ENCODE measurements at places on chromosomes 16 and 17. TPM values are rescaled to one million over a fixed set of nuclear protein-coding genes. Genes with fewer than 3 reads are reported as not detected.

DNA sequence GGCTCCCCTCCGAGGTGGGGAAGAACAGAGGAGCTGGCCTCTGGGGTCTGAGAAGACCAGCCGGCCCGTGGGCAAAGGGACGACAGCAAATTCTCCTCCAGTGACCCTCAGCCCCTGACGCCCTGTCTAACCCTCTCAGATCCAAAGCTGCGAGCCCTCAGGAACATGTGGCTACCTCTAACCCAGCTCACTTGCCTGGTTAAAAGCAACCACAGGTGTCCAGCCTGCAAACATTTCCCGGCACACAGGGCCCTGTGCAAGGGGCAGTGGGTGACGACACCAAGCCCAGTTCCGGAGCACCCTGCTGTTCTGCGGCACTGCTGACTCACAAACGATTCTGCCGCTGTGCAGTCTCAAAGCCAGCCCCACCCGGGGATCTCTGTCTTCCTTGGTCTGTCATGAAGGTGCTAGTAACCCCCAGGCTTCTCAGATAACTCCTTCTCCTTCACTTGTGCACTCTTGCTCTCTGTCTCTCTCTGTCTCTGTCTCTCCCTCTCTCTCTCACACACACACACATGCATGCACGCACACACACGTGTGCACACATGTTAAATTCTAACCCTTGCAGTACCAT is 23.0 kb downstream of the WNT3 start:
- no peak for DNase-seq

DNA sequence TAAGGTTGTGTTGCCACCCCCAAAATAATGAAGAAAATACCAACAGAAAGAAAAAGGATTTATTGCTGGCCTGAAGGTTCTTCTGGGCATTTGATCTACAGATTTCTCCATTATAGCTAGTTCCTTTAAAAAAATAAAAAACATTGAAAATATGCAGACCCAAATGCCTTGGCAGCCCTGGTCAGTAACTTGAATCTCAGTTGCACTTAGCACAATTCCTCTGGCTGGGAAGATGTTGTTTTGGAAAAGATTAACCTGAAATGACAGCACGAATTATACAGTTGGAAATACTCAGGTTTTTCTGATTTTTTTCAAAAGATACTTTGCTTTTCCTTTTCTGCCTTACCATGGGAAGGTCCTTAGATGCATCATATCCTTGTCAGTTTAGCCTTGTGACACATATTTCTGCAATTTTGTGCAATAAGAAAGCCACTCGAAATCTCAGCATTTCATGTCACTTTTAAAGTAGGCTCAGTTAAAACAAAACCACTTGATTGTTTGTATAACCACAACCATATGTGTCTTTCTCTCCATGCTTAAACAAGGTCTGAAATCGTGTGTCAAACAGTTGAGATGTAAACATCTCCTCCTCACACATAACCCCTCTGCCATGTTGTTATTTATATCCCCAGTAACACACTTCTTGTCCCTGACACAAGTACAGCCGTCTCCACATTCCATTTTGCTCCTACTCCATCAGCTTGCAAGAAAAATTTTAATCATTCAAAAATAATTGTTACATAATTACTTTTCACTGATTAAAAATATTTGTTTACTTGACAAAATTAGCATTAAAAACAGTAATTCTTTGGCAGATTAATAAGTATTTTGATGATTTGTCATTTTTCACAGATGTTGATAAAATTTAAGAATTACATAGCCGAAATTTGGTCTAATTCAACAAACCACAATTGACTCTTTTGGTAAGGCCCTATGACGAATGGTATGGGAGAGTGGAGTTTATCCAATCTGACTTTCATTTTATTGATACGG is 61.1 kb downstream of the SIAH1 start:
- DNase-seq: no peak

DNA sequence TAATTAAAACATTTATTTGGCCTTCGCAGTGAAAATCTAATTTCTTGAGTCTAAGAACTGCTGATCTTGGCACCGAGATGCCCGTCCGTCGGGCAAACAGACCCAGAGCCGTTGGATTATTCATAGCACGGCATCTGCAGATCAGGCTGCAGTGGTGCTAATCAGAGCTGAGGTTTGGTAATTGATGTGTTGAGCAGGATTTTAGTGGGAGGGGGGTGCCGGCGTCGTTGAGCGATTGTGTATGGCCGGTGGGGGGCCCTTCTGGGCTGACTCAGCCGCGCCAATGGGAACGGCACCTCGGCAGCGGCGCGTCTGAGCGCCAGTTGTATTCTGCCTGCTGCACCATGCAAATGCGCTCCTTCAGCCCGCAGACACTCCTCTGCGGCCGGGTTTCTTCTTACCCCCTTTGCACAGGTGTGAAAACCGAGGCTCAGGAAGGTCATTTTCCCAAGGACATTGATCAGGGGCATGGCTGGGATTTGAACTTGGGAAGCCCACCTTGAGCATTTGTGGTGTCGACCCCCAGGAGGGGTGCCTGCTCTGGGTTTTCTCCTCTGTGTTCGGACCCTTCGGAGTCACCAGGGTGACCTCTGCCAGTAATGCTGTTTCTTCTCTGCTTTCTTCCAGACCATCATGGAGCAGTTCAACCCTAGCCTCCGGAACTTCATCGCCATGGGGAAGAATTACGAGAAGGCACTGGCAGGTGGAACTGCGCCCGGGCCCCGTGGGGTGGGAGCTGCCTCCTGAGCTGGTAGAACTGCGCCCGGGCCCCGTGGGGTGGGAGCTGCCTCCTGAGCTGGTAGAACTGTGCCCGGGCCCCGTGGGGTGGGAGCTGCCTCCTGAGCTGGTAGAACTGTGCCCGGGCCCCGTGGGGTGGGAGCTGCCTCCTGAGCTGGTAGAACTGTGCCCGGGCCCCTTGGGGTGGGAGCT is 18.4 kb downstream of the BAIAP2 start:
- no peak for DNase-seq

- no peak for DNase-seq
These were observed 4.0 kb downstream of the LIMD2 start for GRCh38 chr17:63695889-63696288.

DNA sequence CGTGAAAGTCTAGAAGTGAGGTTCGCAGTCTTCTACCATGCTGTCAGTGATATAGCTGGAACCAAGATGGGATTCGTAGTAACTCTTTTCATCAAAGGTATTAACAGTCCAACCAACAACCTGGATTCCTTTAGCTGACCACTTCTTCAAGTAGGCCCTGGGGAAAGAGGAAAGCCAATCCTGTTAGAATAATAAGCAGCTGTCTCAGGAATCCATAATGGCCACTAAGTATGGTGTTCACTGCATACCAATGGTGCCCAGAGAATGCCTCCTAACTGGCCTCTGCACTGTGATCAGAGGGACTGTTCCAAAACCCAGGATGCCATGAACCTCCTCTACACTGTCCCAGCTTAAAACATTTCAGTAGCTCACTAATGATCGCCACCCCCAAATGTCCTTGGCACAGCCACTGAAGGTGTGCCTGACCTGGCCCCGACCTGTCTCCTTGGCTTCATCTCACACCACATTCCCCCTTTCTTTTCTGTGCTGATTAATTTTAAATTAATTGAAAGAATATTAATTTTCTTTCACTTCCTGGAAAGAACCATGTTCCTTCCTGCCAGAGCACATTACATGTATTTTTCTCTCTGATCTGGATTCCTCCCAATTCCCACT is 18.3 kb downstream of the GDE1 start:
- no peak for DNase-seq

GRCh38 chr17:59876107-59876506 is 16.6 kb downstream of the TUBD1 start:
- no peak for DNase-seq

DNA sequence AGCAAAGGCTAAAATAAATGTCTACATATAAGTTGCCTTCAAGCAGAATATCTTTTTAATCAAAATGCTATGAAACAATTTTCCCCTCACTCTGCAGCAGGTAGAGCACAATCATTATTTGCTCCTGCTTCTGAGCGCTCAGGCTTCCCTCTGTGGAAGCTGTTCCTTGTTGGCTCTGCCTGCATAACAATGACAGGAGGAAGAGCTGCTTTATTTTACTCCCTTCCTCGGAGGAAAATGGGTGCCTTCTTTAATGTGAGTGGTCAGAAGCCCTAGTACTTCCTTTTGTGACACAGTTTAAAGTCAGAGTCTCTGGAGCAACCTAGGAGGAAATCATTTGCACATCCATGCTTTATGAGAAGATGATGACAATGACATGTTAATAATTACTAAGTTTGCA is 492.1 kb downstream of the CDH8 start:
- DNase-seq: no peak

DNA sequence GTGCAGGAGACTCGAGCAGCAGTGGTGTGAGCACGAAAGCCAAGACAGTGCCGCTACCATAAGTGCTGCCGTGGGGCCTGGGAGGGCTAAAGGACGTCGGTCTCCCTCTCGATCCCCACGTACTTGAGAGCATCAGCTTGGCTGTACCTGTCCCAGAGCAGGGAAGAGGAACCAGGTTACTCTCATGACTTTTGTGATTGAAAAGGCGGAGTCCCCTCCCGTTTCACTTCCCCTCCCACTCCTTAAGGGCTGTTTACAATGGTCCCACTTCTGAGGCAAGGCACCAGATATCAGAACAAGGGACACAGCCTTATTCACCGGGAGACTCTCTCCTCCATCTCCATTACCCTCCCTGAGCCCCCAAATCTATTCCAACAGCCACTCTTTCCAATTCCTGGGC is 20.1 kb downstream of the CNTNAP1 start:
- DNase-seq: no peak

DNA sequence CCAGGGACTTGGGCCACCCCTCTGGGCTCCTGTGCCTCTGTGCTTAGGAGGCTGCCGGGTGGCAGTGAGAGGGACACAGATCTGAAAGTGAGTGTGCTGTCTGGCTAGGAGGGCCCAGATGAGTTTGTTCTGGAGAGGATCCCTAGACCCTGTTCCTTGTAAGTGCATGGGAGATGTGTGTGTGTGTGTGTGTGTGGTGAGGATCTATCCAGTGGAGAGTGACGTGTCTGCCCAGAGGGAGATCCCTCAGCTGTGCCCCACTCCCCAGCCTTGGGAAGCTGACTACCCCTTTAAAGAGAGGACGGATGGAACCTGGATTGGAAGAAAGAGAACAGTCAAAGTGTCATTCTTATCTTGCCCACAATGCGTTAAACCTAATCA is 25.5 kb upstream of the CDC42EP4 start:
- no peak for DNase-seq

- DNase-seq: no peak
These were observed 53.1 kb downstream of the METRNL start for GRCh38 chr17:83132251-83133081.

DNA sequence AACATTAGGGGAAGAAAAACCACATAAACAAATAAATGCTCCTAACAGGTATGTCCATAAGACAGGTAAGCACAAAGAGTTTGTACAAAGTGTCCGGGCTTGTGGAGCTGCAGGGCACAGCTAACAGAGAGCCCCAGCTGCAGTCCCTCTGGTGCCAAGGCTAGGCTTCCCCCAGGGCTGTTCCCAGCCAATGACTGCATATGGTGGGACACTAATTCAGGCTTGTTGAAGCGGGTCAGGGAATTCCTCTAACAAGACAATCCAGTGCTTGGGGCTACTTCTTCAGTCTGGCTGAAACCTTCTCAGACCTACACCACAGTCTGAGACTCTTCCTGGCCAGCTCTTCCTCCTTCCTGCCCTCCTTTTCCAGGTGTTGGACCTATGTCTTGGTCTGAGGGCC is 51.7 kb upstream of the ALDH3A1 start:
- no peak for DNase-seq

DNA sequence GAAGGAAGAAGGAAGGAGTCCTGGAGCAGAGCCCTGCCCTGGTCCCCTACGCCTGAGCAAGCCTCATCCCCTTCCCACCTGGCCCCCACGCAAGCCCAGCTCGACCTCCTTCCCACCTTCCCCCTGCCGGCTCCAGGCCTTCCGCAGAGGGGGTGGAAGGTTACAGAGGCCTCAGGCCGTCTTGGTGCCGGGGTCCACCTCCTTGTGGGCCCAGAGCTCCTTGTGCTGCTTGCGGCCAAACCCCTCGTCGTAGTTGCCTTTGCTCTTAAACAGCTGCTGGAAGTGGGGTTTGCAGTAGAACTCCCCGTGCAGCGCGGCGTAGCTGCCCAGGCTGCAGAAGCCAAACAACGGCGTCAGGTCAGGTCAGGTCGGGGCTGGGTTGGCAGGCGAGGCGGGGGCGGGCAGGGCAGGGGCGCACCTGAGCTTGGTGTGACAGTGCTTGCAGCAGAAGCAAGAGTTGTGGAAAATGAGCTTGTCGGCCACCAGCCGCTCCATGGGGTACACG is 1.5 kb downstream of the LIMD2 start:
- DNase-seq: no peak

DNA sequence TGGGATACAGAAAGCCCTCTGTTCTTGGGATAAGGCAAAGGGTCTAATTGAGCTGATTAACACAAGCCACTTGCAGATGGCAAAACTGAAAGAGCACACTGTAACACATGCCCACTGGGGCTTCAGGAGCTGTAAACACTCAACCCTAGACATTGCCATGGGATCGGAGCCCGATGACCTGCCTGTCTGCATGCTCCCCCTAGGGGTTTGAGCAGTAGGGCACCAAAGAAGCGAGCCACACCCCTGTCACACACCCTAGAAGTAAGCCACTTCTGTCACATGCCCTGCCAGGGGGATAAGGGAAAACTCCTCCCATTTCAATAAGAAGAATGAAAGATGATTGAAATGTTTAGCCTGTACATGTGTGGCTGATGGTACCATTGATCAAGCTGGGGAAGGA is 81.3 kb upstream of the IRX6 start:
- DNase-seq: no peak

GRCh38 chr17:69711541-69711940 is 297.0 kb downstream of the MAP2K6 start:
- DNase-seq: no peak

DNA sequence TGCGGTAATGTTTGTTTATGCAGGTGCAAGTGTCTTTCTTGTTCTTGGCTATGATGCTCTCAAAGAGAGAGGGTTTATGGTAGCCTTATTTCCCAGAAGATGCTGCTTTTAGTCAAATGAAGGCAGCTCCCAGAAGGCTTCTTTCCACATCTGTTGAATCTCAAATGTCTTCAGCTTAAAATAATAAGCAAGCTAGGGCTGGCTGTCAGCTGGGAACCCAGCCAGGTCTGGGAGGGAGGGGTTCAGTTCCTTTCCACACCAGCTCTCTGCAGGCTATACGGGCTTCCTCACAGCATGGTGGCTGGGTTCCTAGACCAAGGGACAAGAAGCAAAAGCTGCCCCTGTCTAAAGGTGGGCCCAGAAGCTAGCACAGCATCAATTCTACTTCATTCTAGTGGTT is 47.4 kb upstream of the ATF7IP2 start:
- no peak for DNase-seq

Gene CFAP97D1
- not detected for total RNA-seq

Gene TMEM220
- total RNA-seq: 6.8 TPM

Gene SLC13A2
- total RNA-seq: not detected

Gene DRC3
- 2.1 TPM for total RNA-seq

Gene SPIRE2
- 4.1 TPM for total RNA-seq

Gene SLC6A2
- total RNA-seq: not detected
